ENCODE measurements at places on chromosomes 1 and 21.

DNA sequence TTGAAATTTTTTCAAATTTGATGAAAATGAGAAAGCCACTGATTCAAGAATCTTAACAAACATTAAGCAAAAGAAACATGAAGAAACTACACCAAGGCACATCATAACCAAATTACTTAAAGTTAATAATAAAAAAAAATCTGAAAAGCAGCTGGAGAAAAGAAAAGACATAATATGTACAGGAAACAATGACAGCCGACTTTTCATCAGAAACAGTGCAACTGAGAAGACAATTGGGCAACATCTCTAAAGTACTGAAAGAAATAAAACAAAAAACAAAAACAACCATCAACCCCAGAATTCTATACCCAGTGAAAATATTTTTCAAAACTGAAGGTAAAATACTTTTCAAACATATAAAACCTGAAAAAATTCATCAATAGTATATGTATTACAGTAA is 73.8 kb upstream of the DMRTA2 start:
- no peak for DNase-seq

GRCh38 chr1:211589782-211590721 is 11.1 kb upstream of the SLC30A1 start:
- DNase-seq, result no peak

- no peak for DNase-seq
These were observed 115.0 kb downstream of the RERE start for GRCh38 chr1:8702472-8702849.

DNA sequence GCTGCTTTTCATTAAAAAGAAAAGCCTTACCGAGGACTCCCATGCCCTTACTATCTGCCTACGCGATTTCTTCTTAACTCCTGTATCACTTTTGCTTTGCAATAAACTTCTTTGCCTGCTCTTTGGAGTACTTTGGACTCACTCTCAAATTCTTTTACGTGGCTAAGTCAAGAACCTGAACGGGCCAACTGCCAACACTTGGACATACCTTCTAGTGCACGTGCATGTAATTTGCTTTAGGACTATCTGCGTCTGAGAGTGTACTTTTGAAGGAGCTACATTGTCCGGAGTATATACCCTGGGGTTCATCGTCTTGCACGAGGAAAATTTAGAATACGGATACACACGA is 3.6 kb upstream of the OTUD3 start:
- no peak for DNase-seq

DNA sequence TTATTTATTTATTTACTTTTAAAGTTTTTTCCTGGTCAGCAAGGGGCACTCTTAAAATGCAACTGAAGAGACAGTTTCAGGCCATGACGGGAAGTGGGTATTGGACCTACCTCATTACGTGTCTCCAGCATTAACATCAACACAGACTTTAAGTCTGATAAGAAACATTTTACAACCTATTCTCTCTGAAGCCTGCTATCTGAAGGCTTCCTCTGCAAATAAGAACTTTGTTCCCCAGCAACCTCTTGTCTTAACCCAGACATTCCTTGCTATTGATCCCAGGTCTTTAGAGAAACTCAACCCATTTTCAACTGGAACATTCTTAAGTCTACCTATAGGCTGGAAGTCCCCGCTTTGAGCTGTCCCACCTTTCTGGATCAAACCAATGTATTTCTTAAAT is 258.3 kb upstream of the TMPRSS15 start:
- no peak for DNase-seq

- no peak for DNase-seq
These were observed 78.3 kb upstream of the RGS1 start for GRCh38 chr1:192497214-192497794.

DNA sequence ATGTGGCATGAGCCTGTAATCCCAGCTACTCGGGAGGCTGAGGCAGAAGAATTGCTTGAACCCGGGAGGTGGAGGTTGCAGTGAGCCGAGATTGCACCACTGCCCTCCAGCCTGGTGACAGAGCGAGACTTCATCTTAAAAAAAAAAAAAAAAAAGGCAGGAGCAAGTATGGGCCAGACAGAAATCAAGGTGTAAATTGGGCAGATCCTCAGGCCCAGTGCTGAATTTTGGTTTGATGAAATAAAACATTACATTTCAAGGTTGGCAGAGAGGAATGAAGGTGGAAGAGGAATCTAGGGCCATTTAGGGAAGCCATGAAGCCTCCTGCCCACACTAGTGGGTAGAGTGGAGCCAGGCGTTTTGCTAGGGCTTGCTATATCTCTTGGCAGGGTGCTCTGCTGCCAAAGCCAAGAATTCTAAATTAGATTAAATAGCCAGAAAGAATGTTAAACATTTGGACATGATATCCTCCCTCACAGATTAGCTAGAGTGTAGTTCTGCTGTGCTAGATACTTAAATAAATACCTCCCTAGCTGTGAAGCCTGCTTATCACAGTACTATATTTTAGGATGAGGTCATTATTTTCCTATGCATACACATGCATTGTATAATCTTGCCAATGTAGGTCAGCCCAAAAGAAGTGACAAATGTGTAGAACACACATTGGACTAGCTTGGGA is 16.6 kb upstream of the LGALS8 start:
- DNase-seq, result no peak

GRCh38 chr1:2539312-2539907 is 9.3 kb upstream of the HES5 start:
- no peak for DNase-seq

- DNase-seq, result no peak
These were observed 58.4 kb upstream of the RBM15 start for GRCh38 chr1:110280804-110281203.

- DNase-seq, result no peak
These were observed 517.6 kb upstream of the ADGRL4 start for GRCh38 chr1:79524126-79524525.

DNA sequence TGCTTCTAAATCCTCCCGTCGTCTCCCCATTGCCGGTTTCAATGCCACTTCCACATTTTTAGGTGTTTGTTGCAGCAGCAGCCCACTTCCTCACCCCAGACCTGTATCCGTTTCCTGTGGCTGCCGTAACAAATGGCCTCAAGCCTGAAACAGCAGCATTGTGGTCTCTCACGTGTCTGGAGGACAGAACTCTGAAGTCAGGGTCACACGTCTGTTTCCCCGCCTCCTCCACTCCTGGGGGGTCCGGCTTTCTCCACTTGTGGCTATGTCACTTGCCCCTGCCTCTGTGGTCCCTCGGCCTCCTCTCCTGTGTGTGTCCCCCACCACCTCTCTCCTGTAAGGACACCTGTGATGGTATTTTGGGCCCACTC is 21.8 kb downstream of the TRPM2 start:
- no peak for DNase-seq

DNA sequence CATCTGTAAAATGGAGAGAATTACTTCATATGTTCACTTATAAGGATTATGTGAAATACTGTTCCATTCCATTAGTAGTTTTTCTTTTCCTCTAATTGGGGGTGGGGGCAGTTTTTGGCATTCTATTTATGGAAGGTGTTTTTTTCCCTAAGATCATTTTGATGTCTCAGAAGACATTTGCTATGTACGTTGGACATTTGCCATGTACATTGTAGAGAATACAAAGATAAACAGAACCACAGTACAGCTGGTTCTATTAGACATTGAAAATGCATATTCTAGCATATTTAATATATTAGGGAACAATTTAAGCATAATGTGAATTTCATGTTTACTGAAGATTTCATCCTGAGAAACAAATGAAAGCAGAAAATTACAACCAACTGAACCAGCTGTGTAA is 98.5 kb downstream of the PTBP2 start:
- no peak for DNase-seq

DNA sequence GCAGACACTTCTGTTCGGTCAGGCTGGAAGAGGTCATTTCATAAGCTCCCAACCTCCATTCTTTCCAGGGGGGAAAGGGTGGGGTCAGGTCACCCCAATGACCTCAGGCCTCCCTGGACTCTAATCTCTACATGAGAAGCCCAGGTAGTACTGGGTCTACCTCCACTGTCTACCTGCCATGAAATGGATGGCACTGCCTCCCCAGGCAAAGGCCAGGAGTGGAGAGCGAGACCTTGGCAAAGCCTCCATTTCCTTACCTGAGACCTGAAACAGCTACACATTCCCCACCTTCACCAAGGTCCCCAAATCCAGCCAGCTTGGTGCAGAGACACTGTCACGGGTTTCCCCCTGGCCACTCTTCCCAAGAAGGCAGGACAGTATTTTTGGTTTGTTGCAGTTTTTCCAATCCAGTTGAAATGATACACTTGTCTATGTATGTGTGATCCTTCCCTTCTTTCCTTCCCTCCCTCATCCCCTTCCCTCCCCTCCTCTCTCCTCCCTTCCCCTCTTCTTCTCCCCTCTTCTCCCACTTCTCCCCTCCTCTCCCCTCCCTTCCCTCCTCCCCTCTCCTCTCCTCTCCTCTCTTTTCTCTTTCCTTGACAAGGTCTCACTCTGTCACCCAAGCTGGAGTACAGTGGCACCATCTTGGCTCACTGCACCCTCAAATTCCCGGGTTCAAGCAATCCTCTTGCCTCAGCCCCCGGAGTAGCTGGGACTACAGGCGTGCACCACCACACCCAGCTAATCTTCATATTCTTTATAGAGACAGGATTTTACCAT is 16.1 kb downstream of the BTG2 start:
- DNase-seq, result no peak

- no peak for DNase-seq
These were observed 66.4 kb downstream of the LUZP1 start for GRCh38 chr1:23102289-23102688.

DNA sequence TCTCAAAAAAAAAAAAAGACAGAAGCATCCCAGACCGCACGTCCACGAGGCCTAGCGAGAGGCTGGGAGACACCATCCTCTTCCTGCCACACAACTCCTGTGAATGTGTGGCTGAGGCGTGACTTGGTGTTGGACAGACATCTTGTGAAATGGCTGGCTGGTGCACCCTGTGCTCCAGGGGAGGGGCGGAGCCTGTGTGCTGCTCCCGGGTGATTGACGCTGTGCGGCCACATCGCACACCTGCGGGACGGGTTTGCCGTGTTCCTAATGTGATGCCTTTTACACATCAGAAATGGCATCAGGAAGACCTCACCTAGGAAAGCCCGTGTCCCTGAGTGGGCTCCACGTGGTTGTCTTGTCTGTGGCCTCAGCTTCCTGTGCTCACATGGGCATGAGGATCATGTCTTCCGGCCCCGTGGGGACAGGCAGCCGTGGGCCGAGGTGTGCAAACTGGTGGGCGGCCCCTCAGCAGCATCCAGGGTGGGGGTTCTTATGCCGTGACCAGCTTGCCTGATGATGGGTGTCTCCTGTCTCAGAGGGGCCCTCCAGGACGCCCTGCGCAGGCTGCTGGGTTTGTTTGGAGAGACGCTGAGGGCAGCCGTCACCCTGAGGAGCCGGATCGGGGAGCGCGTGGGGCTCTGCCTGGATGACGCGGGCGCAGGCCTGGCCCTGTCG is 64.4 kb downstream of the PCNT start:
- no peak for DNase-seq

DNA sequence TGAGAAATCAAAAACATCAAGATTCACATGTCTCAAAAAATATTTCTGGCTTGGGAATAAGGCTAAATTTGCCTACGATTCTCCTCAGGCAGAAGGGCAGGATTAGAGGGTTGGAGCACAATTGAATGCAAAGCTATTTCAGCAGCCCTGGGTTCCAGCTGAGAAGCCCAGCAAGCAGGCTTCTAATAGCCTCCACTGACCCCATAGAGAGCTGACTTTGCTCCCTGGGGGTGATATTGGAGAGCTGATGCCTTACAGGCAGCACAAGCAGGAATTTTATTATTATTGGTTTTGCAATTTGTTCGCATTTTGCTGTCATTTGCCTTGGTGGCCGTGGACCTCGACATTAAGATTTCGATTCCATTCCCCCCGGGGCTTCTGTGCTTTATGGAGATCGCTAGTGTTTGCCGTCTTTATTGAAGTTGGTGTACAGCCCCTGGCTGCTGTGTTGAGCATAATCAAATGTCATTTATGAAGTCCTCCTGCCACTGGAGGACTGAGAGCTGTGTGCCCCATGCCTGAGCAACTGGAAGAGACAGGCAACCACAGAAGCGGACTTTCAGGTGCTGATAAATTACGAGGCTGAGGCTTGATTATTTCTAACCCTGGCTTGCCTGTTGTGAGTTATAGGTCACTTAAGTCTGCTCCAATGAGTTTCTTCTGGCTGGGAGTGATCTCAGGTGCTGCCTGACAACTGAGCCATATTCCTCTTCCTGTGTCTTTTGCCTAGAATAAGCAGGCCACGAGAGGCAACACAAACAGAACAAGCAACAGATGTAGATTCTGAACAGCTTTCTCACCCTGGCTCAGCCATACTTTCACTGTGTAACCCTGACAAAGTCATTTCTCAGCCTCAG is 518.4 kb upstream of the CAMK1G start:
- DNase-seq, result no peak

DNA sequence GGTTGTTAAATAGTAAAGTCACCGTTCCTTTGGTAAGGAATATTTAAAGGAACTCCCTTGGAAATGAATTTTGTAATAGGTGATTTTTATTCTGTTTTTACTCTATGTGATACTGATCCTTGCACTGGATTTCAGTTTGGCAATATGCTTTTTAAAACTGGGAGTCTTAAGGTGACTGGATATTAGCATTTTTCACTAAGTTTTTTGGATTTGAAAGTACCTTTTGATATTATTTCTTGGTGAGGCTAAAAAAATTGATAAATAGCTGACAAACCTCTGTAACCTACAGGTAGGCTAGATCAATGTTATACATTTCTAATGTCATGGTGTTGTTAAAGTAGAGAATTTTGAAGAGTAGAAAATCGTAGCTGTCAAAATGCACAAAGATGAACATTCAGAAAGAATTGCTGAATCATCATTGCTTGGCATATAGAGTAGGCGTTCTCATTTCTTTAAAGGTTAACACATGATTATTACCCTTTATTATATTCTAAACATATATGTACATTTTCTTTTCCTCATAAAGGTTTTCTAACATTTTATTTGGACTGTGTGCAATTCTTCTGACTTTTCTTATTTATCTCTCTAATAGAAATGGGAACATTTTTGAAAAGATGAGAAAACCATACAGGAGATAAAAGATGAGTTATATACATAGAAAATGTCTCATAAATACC is 1.5 kb upstream of the DNAJB4 start:
- no peak for DNase-seq

DNA sequence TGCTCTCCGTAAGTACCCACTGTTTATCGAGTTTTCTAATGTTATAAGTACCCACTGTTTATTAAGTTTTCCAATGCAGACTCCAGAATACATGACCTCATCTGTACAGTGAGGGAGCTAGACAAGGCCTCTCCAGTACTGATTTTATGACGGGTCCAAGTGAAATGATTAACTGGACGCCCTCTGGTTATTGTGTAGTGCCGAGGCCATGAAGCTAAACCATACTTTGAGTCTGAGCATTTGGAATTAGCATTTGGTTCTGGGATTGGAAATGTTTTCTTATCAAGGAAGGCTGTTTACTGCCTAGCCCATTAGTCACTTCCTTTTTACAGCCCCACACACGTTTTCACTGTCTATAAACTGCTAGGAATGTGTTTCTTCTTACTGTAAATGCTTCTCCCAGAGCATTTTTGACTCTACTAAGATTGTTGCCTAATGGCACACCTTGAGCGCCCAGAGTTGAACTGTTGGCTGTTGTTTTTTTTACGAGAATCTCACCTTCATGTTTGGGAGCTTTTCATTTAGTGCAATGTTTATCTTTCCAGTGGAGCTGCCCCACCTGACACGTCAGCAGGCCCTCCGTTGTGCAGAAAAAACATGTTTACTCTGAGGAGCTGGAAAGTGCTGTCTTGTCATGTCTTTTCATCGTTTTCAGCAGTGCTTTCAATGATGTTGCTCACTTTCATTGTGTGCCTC is 26.9 kb downstream of the SPATA46 start:
- no peak for DNase-seq

- DNase-seq, result no peak
These were observed 49.1 kb downstream of the EYA3 start for GRCh38 chr1:28039341-28039740.

- DNase-seq, result no peak
These were observed 207.7 kb upstream of the FGGY start for GRCh38 chr1:59089036-59089798.
